Right cardiac atrium (tissue), 5 donors: ENCODE measurements at places on chromosomes 13 and 19. TPM values are rescaled to one million over a fixed set of nuclear protein-coding genes. Genes with fewer than 3 reads are reported as not detected.

GRCh38 chr13:110055089-110055488 lies 251.9 kb downstream of the COL4A1 start:
- no peak for DNase-seq

DNA sequence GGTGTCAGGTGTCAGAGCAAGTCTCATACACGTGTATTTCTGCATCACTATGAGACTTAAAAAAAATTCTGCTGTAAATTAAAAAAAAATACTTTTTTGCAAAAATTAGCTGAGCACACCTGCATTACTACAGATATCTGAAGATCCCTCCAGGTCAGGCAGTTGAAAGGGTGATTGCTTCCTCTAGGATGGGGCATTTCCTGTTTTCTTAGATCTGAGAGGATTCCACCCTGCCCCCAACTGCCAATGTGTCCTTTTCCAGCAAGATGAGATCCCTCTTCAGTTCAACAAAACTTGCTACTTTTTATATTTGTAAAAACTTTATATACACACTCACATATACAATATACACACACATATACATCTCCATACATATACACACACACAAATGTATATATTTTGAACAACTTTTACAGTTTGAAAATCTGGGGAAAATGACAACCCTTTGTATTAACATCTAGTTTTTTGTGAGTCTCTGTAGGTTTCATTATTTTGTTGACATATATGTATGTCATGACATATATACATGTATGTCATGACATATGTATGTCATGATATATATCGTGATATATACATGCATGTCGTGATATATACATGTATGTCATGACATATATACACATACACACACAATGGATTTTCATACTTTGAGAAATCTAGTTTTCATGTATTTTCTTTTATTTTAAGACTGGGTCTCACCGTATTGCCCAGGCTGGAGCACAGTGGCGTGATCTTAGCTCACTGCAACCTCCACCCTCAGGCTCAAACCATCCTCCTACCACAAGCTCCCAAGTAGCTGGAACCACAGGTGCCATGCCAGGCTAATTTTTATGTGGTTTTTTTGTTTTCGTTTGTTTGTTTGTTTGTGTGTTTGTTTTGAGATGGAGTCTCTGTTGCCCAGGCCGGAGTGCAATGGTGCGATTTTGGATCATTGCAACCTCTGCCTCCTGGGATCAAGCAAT lies 17.8 kb downstream of the ZNF813 start:
- no peak for DNase-seq

GRCh38 chr13:23987331-23987894 lies 90.1 kb upstream of the C1QTNF9B start:
- DNase-seq: no peak

The RGL3 gene
- total RNA-seq: 14.8 TPM

The PPP1R13L gene
- 159 TPM for total RNA-seq

The GSX1 gene
- not detected for total RNA-seq

The OR7C1 gene
- not detected for total RNA-seq
